SK-N-SH (cell line): ENCODE measurements at places on chromosomes 1 and 21. TPM values are rescaled to one million over a fixed set of nuclear protein-coding genes. Genes with fewer than 3 reads are reported as not detected.

Gene SLC25A34
- polyA plus RNA-seq: 1.2 and 1.4 TPM in 2 replicates

Gene RXRG
- not detected in 2 replicates for polyA plus RNA-seq

Gene SORT1
- polyA plus RNA-seq: 8.5 and 13.7 TPM in 2 replicates

Gene CDA
- 0.11 and 0.12 TPM in 2 replicates for polyA plus RNA-seq

Gene OR2T2
- polyA plus RNA-seq: not detected in 2 replicates

Gene KCND3
- polyA plus RNA-seq: not detected in 2 replicates
